ENCODE measurements at places on chromosomes 4 and X.
A peak's percentile ranks its signal among the peaks of the same experiment; 100 is the strongest.

GRCh38 chrX:100687128-100687527 lies 43.1 kb downstream of the SRPX2 start:
- DNase-seq: no peak

GRCh38 chrX:18203631-18204030 lies 17.1 kb downstream of the BEND2 start:
- no peak for DNase-seq

DNA sequence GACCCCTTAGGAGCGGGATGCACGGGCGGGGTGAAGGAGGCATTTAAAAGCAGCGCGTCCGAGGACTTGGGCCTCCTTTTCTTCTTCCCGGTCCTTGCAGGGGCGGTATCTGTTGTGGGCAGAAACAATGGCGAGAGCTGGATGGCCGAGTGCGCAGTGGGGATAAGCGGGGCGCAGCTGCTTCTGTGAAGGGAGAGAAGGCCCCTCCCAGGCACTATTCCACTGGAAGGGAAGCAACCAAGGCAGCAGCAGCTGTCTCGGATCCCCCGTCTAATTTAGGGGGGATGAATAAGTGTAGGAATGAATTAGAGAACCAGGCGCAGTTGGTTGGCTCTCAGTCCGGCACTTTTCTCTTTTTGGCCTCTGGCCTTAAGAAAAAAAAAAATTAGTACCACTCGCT lies 995 bp downstream of the SMARCA5 start:
- DNase-seq: peak; percentile 15

- no peak for DNase-seq
Measured at GRCh38 chrX:34341258-34341657, 209.1 kb upstream of the FAM47A start.

- DNase-seq: no peak
Measured at GRCh38 chr4:121139533-121140222, 24.4 kb downstream of the TNIP3 start.

- no peak for DNase-seq
Measured at GRCh38 chr4:53647547-53647946, 56.3 kb upstream of the LNX1 start.

GRCh38 chr4:24260133-24260715 lies 324.1 kb downstream of the DHX15 start:
- no peak for DNase-seq

DNA sequence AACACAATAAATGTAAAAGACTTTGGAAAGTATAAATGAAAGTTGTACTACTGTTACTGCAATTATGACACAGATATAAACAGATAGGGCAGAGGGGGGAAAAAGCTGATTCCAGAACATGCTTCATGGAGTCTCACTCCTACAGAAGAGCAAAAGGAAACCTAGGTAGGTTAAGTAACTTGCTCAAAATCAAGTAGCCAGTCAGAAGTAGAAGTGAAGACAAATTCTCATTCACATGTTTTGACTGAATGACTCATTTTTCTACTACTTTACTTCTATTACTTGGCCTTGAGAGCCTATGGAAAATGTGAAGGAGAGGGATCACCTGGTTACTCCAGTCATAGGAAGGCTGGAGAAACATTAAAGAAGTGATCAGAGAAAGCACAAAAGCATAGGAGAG lies 23.6 kb upstream of the RASGEF1B start:
- DNase-seq: no peak

DNA sequence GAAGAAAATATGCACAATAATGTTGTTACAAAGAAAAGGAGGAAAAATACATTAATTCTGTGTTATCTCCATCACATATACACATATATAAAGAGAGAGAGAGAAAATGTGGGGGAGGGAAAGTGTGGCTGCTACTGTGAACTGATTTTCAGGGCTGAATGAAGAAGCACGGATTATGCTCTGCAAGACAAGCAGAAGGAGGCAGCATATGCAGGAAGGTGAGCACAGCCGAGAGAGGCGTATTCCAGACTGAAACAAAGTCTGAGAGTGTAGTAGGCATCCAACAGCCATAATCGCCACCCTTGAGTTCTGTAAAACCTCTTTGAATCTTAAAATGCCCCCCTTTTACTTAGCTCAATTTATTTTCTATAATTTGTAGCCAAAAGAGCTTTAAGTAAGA lies 1081.8 kb upstream of the GRID2 start:
- DNase-seq: no peak
